Left renal cortex interstitium (tissue), 4 donors: ENCODE measurements at places on chromosomes 7 and 10. TPM values are rescaled to one million over a fixed set of nuclear protein-coding genes. Genes with fewer than 3 reads are reported as not detected.

UTF1 gene
- not detected for polyA plus RNA-seq

DNA sequence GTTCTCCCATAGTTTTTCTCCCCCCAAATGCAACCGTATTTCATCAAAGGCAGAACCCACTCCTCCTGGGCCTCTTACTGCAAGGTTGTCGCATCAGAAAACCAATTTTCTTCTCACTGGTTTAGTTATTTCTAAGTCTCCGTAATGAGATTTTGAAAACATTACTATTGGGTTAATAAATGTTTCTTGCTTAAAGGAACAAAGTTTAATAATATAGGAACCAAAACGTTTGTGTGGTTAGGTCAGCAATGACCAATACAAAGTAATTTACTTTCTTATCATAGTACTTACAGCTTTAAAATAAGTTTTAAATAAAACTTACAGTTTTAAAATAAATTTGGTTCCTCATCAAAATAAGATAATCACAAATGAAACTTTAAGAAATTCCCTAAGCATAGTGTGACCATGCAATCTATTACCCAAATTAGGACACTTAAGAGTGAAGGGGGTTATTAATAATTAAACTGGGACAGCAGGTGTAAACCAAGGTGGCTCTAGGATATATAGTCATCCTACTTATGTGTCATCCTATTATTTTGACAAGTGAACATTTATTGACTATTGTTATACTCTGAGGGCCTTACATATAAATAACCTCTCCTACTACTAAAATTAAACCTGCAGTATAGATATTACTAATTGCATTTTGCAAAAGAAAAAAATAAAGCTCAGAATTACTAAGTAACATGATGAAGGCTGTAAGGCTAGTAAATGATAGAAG lies 415.4 kb upstream of the LRRN3 start:
- no peak for DNase-seq

GRCh38 chr7:128165927-128166420 lies 75.1 kb upstream of the LEP start:
- no peak for DNase-seq

DNA sequence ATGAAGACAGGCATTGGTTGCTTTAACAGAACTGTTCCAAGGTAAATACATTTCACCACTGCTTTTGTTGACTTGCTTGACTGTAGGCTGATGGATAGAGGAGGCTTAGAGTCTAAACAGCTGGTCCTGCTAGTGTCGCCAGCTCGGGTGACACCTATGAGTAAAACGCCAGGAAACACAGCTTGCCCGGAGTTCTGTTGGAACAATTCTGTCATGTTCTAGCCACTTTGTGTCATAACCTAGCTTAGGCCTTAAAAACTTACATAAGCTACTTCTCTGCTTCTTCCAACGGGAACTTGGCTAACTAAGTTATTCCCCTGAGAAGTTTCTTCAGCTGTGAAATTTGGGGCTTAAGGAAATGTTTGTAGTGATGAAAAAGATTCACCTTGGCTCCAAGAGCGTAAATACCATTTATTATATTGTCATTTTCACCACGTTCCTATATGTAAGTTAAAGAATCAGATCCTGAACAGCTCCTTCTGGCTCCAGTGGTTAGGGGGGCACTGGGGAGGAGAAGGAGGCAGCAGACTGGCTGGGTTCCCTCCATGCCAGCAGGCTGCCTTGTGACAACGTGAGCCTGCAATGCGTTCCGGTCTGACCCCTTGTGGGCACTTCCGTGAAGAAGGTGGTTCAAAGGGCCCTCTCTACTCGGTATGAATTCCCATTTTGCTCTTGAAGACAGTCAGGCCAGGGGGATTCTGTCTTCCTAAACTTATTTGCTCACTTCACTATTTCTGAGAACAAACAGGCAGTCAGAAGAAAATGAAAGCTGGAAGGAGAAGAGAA lies 253.2 kb downstream of the BMPER start:
- DNase-seq = no peak

- no peak for DNase-seq
These were observed 25.9 kb upstream of the FAM20C start for GRCh38 chr7:166338-167060.
